Esophagus squamous epithelium (tissue), 5 donors: ENCODE measurements at places on chromosomes 6 and 20.

DNA sequence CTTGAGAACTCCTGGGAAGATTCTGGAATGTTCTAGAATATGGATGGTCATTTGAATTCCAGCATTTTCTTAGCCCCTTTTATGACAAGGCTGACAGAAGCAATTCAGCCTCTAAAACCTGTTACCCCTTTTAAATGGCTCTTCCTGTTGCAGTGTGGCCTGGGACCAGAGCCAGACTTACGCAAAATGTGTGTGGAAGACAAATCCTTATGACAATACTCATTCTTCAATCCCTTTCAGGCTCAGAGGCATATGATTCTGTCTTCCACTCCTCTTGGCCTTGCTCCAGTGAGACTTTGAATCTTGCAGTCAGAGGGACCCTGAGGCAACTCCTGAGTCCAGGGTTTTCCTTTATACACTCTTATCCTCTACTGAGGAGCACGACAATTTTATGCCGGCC lies 287.0 kb downstream of the CLIC5 start:
- DNase-seq = no peak

- no peak for DNase-seq
Observed at GRCh38 chr6:124858564-124858963, 103.7 kb upstream of the RNF217 start.

DNA sequence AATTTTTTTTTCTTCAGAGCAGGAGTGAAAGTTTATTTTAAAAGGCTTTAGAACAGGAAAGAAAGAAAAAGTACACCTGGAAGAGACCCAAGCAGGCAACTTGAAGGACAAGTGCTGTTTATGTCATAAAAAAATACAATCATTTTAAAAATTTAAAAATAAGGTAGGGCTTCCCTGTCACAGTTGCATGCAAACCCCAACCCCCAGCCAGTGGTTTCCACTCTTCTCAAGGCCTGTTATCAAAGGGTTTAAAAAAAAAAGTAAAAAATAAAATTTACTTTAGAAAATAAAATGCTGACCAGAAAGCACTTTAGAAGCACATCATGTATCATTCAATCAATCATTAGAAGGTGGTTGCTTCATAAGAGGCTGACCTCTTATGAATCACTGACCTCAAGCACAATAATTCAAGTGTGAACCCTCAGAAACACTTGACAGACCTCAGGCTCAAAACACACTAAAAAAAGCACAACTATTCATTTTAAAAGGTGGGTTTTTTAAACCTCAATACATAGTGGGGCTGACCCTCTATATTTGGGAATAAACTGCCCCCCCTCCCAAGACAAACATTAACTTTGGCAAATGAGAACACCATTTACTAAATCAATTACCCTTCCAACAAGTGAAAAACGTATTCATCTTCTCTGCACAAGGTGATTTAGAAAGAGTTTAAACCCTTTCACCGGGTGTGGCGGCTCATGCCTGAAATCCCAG lies 15.6 kb downstream of the ILRUN start:
- no peak for DNase-seq

GRCh38 chr6:122511193-122511924 lies 39.8 kb upstream of the SERINC1 start:
- no peak for DNase-seq

DNA sequence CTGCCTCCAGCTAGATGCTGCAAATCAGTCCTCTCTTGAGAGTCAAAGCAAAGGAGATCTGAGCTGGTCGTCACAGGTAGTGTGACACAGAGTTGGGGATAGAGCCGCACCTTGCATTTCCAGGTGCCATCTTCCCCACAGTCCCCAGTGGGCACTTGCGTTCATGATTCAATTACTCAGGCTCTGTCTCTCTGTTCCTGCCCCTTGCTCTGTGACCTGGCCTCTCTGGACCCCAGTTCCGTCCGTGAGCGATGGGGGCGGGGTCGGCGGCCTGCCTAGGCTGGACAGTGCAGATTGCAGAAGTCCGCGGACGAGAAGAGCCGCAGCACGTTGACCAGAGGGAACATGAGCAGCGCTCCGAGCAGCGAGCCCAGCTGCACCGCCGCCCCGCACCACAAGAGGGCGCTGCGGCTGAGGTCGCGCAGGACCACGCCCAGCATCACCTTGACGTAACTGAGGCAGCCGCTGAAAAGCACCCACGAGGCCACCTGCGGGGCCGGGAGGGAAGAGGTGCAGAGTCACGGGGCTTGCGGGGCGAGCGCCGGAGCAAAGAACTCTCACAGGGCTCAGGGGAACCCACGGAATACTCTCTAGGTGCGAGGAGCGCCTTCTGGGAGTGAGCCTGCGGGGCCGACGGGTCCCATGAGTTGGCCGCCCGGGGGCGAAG lies 7.4 kb downstream of the SLC52A3 start:
- no peak for DNase-seq

DNA sequence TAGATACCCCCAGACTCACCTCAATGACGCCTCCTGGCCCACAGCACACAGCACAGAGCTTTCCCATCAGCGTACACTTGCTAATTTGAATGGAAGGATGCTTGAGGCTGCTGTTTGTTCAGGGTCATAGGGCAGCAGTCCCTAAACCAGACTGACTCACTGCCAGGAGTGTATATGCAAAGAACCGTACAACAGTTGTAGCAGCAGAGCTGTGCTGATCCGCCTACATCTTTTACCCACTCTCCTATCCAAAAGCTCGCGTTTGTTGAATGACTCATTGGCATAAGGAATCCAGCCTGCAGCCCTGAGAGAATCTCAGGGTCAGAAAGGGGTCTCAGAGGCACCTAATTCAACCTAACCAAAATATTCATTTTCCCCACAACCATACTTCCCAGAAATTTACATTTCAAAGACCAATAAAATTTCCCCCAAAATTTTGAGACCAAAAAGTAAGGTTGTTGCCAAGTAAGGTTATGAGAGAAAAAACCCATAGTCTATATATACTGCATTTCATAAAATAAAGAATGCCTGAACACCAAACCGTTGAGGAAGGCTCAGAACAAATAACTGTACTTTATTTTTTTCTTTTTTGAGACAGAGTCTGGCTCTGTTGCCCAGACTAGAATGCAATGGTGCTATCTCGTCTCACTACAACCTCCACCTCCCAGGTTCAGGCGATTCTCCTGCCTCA lies 35.3 kb upstream of the CCND3 start:
- DNase-seq = no peak

DNA sequence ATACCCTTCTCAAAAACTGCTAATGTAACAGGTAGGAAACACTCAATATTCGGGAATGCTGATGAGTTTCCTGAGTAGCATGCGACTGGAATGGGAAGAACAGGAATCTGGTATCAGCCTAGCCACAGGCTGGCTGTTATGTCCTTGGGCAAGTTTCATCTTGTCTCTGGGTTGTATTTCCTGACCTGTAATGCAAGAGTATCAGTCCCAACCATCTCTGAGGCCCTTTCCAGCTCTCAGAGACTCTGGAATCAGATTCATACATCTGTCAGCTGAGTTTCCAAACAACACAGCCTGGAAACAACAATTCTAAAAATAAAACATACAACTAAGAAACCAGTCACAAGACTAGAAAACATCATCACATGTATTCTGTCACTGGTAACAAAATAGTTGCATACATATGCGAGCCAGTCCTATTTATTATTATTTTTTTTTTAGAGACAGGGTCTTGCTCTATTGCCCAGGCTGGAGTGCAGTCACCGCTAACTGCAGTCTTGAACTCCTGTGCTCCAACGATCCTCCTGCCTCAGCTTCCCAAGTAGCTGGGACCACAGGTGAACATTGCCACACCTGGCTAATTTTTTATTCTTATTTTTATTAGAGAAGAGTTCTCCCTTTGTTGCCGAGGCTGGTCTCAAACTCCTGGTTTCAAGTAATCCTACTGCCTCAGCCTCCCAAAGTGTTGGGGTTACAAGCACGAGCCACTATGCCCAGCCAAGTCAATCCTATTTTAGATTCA lies 16.7 kb upstream of the TFAP2A start:
- no peak for DNase-seq

GRCh38 chr6:53020005-53020744 lies 25.1 kb upstream of the GSTA4 start:
- DNase-seq = no peak

DNA sequence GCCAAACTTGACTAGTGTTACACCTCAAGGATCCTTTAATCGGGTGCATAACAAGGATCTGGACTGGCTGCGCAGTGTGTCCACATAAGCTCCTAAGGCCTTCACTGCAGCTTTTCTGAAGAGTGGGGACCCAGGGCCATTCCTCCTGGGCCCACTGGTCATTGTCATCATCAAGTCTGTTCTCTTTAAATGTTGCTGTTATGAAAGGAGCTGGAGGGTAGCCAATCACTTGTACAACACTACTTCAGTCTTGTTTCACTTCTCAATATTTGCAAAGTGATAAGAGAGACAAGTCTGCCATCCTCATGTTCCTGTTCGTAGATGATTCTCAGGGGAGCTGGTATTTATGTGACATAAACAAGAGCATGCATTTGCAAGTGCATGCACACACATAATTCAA lies 149.8 kb downstream of the SYNDIG1 start:
- no peak for DNase-seq

GRCh38 chr20:48723308-48724264 lies 104.2 kb downstream of the PREX1 start:
- no peak for DNase-seq

DNA sequence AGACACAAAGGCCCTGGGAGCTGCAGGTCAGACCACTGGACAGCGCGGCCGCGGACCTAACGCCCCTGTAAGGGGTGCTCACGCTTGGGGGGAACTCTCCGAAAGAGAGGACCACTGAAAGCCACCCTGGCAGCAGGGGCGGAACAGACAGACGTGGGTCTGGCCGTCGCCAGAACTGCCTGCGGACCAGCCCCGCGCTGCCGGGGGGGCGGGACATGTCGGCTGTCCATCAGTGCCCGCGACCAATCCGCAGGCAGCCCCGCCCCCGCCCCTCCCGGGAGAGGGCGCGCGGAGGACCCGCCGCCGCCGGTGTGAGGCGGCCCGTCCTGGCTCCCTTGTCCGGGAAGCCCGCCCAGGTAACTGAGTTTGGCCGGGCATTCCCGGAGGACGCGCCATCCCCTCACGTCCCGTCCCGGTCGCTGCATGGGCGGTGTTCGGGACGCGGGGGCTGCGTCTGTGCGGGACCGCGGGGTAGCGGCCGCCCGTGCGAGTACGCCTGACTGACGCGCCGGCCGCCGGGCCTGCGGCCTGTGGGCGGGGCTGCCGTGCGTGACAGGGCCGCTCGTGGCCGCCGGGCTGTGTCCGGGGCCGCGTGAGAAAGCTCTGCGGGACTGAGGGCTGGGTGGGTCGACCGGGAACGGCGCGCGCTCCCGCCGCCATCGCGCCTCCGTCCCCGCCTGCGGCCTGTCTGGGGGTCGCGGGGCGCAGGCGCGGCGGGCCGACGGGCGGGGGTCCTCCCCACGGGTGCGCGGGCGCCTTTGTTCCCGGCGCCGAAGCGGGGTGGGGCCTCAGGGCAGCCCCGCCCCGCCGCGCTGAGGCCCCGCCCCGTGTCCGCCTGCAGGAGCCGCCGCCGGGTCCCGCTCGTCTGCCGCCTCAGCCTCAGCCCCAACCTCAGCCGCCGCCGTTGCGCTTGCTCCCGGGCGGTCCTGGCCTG lies at the start of gene PLCG1:
Gene PLCG1, plus strand, starts transcription at position 864 of the 934 bp plus-strand sequence. CDS start 99 bp downstream, outside the sequence.
- DNase-seq = peak; percentile 30

DNA sequence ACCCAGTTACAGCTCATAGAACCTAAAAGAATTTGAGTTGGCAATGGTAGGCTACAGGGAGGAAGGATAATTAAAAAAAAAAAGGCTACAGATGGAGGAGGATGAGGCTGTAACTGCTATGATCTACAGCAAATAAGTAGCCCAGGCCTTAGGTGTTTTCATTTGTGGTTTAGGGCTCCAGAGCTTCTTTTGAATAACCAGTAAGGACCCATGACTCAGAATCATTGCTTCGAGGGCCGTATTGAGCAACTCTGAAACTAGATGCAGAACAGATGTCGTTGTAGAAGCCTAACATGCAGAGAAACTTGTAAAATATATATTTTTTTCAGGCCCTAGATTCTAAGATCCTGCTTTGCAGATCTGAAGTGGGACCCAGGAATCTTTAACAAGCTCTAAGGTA lies 19.0 kb upstream of the ASIP start:
- no peak for DNase-seq

DNA sequence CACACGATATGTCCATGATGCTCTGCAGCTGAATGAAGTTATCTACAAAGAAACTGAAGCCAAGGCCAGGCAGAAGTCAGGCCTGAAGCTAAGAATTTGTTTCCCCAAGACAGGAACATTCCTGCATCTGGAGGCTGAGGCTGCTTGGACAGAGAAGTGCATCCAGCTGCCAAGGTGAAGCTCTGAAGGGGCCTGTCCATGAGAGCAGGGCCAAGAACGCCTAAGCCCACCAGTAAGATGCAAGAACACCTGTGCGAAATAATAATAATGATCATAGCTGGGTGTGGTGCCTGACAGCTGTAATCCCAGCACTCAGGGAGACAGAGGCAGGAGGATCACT lies 37.7 kb upstream of the B4GALT5 start:
- DNase-seq = no peak
